ENCODE measurements at places on chromosomes 7 and 10.

- DNase-seq, result no peak
Observed at GRCh38 chr7:874031-874749, 2.2 kb upstream of the GET4 start.

DNA sequence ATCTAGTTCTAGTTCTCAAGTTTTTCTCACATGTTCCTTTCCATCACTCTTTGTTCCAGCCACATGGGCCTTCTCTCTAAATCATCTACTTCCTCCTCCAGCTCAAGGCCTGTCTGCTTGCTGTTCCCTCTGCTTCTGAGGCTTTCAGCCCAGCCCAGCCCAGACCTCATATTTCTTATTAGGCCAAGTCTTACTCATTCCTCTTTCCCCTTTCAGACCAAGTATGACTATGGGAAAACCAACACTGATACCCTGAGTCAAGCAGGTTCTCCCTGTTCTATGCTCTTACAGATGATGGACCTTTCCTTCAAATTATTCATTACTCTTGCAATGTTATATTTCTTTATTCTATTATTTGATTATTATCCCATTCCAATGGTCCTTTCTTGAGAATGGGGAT lies 80.3 kb upstream of the SEM1 start:
- no peak for DNase-seq

DNA sequence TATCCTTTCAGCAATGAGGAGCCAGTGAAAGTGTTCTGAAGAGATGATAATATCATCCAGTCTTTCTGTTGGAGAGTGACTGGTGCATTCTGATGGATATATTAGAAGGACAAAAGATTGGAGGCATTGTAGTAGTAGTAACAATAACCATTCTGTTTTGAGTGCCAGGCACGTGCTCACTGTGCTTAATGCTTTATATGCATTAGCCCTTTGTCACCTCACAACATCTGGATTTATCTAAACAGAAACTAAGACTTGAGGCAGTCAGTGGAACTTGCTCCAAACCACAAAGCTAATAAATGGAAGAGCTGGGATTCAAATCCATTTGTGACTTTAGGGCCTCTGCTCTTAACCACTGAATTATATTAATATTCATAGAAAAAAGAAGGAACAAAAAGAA lies 84.5 kb upstream of the OIT3 start:
- DNase-seq, result no peak

- no peak for DNase-seq
Observed at GRCh38 chr7:7557252-7557651, 9.4 kb upstream of the MIOS start.

GRCh38 chr10:101672536-101672935 lies 22.4 kb downstream of the FBXW4 start:
- DNase-seq, result no peak

GRCh38 chr10:62075912-62076311 lies 174.4 kb downstream of the ARID5B start:
- no peak for DNase-seq

GRCh38 chr7:5554287-5554610 lies 130.6 kb upstream of the TNRC18 start:
- no peak for DNase-seq

DNA sequence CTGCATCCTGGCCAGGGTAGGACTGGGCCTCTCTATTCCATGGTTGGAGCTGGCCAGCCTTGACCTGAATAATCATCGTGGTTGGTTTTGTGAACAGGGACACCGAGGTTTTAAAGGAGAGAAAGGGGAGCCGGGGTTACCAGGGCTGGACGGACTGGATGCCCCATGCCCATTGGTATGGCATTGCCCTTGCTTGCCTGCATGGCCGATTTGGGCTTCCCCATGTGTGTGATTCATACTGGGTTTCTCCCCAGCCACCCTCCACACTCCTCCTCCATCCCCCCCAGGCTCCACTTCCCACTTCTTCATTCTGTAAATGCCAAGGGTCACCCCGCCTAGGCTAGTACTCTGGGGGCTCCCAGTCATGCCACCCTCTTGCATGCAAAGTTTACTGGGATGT lies 98.8 kb upstream of the MACROH2A2 start:
- DNase-seq, result no peak

GRCh38 chr10:14120812-14121211 lies 209.9 kb downstream of the FRMD4A start:
- DNase-seq, result no peak

DNA sequence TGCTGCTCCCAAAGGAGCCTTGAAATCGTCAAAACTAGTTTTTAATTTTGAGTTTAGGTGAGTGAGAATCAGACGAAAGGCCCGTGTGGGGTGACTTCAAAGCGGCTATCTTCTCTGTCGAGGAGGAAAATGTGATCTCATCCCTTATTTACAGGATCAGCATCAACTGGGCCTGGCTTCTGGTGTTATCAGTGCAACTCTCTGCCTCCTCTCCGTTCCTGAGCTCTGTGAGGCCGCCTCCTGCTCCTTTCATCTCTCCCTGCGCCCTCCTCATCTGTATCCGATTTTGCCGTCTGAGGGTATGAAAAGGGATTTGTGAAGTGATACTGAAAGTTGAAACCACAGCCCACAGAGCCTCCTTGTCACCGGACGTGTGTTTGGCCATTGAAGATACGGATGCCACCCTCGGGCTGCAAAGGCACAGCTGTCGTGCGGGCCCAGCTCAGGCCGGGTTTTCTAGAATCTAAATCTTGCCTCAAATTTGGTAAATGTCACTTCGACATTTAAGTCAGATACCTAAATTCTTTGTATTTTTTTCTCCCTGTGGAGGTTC lies 408.7 kb upstream of the ADARB2 start:
- DNase-seq, result no peak
